CD4-positive, alpha-beta T cell treated with Interleukin-15 for 4 hours (primary cell): ENCODE measurements at places on chromosomes 16 and 17.

DNA sequence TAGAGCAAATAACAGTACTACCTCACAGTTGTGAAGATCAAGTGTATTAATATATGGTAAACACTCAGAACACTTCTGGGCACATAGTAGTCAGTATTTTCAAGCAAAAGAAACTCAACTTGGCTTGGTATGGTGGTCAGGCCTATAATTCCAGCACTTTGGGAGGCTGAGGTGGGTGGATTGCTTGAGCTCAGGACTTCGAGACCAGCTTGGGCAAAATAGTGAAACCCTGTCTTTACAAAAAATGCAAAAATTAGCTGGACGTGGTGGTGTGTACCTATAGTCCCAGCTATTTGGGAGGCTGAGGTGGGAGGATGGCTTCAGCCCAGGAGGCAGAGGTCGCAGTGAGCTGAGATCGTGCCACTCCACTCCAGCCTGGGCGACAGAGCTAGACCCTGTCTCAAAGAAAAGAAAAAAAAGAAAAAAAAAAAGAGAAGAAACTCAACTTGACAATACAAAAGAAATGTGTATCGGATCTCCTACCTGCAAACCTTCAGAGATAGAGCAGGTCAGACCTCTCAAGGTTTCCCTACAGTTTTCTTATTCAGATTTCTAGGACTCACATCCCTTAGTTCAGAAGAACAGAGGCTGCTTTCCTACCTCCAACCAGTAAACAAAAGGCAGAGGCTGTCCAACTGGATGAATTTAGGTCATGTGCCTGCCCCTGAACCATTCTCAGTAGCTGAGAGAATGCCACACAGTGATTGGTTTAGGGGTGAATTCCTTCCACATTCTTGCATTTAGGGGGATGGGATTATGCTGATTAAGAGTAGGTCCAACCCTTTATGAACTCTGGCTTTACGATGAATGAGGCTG, 1.7 kb upstream of the KPNA2 start:
- DNase-seq, result no peak

- peak; percentile 39 for DNase-seq
Measured at GRCh38 chr17:29726715-29727252, 104.1 kb upstream of the CORO6 start.

- DNase-seq, result no peak
Measured at GRCh38 chr16:14215941-14216340, 144.8 kb downstream of the MRTFB start.

DNA sequence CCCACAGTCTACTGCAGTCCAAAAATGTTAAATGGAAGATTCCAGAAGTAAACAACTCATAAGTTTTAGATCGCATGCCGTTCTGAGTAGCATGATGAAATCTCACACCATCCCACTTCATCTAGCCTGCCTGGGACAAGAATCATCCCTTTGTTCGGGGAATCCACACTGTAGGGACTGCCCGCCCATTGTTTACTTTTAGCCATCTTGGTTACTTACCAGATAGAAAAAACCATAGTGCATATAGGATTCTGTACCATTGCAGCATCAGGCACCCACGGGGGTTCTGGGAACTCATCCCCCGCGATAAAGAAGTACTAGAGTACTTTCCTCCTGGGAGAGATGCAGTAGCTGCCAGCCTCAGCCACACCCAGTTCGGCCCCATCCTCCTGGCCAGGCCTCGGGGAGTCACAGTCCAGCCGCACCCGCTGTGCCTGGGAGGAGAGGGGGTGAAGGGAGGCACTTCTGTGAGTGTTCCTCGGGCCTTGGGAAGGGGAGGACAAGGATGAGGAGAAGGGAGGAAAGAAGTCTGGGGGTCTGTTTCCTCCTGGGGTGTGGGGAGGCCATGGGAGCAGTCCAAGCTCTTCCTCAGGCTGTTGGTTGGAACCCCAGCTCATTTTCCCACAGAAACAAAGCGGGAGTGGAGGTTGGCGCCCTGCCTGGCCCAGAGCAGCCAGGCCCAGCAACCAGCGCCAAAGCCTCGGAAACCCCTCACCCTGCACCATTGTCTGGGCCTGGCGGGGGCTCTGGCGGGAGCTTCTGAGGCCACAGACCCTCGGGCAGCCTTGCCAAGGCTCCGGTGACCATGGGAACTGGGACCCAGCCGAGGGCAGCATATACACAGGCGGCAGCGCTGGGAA, 8.9 kb downstream of the TRIM47 start:
- no peak for DNase-seq

DNA sequence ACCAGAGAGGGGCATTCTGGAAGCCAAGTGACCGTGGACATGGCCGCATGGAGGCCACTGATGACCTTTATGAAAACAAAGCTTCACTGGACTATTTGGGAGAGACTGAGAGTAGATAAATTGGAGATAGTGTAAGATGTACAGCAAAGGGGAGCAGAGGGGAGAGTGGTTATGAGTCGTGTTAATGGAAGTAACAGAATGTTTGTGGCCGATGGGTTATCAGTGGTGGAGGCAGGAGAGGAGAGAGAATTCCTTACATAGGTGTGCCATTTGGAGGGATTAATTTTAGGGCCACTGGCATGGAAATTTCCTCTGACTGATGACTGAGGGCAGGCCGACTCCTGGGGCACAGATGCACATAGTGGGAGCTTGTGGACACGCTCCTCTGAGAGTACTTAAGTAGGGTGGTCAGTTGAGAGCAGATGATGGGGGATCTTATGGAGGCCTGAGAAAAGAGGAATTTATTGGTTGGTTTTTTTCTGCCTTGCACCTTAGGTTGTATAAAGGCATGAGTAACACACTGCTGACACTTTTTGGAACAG, 19.2 kb downstream of the PRPSAP2 start:
- no peak for DNase-seq

GRCh38 chr17:7080456-7081041, 498 bp upstream of the CLEC10A start:
- no peak for DNase-seq

GRCh38 chr17:31269578-31269983, 27.5 kb downstream of the OMG start:
- DNase-seq, result no peak

- peak; percentile 15 for DNase-seq
Measured at GRCh38 chr17:73591296-73592078, 52.8 kb downstream of the SDK2 start.
